ENCODE measurements at places on chromosomes 3 and 15.

GRCh38 chr3:196272826-196273225, 14.7 kb downstream of the PCYT1A start:
- no peak for DNase-seq

DNA sequence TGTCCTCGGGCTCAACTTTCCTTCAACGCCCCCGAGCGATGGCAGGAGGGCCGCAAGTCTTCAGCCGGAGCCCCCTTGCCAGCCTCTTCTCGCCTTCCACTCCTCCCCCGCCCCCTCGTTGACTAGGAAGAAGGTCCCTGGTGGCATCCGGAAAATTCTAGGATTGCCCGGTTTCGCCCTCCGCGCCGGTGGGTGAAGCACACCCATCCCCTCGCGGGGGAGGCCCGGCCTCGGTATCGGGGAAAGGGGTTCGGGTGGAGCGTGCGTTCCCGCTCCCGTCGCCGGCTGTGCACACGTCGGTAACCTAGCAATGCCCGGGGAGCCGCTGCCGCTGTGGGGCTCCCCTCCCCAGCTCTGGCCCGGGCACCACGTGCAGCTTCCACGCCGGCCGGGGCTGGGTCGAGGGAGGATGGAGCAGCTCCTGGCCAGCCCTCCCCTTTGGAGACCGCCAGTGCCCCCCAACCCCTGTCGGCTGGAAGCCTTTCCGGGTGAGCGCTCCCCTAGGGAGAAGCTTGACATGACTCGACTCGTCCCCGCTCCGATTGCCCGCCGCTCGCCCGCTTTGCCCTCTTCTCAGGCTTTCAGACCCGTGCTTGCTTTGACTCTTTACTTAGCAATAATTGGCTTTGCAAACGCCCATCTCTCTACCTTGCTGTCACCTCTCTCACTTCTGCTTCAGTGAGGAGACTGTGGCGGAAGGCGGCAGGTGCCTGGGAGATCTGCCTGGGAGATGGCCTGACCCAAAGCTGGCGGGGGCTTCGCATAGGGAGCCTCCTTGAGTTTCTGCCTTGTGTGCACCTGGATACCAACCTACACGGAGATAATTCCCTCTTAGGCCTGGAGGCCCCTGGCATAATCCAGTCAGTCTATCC, 1.3 kb downstream of the CACNA1D start:
- no peak for DNase-seq

DNA sequence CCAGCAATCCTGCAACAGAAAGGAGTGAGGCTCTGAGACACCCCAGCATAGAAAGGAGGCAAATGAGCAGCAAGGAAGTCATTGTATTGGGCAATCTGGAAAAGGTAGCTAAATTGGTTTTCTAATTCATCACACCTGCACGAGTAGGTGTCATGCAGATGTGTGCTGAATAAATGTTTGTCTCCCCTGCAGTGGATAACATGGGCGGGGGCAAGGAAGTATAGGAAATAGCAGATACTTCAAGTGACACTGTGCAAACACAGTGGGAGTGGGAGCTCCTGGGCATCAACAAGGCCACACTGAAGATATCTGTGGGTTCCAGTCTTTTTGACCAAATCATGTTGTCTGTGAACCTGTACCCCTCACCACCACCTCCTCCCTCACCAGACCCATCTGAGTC, 14.4 kb upstream of the HTR3E start:
- DNase-seq, result no peak

DNA sequence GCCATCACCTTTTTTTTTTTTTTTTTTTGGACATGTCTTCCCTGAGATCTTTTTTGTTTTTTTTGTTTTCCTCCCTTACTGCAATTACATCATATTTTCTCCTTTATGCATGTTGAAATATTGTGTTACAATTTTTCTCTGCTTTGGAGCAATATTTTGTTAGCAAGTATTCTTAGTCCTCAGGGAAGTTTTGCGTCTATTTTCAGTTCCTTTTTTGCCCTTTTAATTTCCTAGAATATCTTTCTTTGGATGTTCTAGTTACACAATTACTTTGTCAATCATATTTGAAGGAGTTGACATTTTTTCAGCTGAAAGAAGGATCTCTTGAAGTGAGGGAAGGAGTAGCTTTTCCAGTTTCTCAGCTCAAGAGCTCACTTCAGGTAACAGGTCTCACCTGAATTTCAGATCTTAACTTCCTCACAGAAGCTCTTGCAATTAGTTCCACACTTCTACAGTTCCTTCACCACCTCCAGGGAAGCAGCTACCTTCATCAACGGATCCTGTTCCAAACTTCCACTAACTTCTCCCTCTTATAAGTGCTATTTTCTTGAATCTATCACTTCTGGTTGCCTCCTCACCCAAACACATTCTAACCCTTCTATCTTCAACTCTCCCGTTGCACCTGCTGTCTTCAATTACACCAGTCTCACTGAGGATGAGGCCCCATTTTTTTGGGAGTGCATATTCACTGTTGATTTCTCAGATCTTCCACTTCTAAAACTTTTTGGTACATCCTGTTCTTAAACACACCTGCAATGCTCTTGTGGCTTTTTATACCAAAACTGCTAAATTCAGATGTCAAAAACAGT, 57.8 kb upstream of the CPOX start:
- no peak for DNase-seq

GRCh38 chr15:80839764-80840130, 60.6 kb downstream of the CEMIP start:
- no peak for DNase-seq

GRCh38 chr3:173743111-173743510, 345.6 kb downstream of the NLGN1 start:
- DNase-seq, result no peak

- DNase-seq, result no peak
Measured at GRCh38 chr3:113259196-113259595, 47.8 kb downstream of the BOC start.

GRCh38 chr15:29685156-29686078, 136.9 kb downstream of the TJP1 start:
- DNase-seq, result no peak
